Activated CD4-positive, CD25-positive, alpha-beta regulatory T cell treated with anti-CD3 and anti-CD28 coated beads, Interleukin-2, amount 50 U/mL, for 72 hours (primary cell): ENCODE measurements at places on chromosomes 12 and 14.

DNA sequence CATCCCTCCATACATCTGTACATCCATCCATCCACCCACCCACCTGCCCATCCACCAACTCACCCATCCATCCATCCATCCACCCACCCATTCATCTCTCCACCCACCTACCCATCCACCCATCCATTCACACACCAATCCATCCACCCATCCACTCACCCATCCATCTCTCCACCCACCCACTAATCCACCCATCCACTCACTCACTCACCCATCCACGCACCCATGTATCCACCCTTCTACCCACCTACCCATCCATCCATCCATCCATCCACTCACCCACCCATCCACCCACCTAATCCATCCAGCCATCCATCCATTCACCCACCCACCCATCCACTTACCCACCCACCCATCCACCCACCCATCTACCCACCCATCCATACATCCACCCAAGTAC, 16.2 kb downstream of the GALNT9 start:
- no peak for DNase-seq

- DNase-seq, result no peak
These were observed 22.6 kb upstream of the PKP2 start for GRCh38 chr12:32918890-32919801.

GRCh38 chr14:89992273-89992672, 36.5 kb downstream of the TDP1 start:
- no peak for DNase-seq

DNA sequence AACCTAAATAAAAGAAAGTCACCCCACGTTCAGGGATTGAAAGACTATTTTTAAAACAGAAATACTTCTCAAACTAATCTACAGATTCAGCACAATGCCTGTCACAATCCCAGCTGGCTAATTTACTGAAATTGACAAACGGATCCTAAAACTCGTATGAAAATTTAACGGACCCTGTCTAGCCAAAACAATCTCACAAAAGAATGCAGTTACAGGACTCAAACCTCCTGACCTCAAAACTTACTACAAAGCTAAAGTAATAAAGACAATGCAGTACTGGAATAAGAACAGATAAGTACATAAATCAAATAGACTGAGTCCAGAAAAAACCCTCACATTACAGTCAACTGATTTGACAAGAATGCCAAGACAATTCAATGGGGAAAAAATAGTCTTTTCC, 48.8 kb downstream of the IPO8 start:
- DNase-seq, result no peak

DNA sequence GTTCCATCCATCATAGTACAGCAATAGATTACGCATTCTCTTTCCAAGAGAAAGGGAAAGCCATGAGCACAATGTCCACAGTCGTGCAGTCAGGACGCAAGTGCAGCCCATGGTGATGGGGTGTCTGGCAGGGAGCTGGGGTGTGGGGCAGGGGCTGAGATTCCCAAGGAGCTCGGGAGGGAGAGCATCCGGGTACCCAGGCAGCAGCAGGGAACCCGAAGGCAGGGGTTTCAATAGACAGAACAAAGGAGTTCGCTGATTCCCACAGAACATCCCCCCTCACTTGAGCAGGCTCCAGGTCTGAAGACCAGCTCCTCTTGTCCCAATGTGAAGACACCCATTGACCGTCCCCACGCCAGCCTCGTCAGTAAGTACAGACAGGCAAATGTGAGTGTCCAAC, 13.5 kb downstream of the ANHX start:
- DNase-seq, result no peak

DNA sequence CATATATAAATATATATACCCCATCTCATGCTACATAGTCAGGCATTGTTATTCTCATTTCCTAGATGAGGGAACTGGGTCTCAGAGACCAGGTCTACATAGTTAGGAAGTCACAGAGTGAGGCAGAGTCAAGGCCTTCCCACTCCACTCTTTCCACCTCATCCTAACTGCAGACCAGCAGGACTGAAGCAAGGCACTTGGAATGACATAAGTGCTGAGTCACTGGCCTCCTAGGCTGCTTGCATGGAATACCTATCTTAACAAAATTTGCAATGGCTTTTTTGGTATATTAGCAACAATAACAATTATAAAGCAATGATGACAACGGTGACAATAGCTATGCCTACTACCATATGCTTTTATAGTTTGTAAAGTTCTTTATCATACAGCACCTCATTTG, 5.4 kb upstream of the ANO4 start:
- no peak for DNase-seq

DNA sequence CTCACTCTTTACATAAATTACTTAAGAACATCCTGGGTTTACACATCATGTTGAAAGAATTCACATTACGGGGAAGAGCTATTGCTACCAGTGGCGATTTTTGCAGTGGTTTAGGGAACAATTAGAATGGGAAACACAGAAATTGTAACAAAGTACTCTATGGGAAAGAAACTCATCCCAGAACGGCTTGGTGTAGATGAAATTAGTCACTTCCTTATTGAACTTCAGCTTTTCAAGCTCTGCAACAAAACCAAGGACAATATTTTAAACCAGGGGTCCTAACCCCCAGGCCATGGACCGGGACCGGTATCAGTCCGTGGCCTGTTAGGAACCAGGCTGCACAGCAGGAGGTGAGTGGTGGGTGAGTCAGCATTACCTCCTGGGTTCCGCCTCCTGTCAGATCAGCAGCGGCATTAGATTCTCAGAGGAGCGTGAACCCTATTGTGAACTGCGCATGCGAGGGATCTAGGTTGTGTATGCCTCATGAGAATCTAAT, 32.3 kb upstream of the FICD start:
- no peak for DNase-seq

DNA sequence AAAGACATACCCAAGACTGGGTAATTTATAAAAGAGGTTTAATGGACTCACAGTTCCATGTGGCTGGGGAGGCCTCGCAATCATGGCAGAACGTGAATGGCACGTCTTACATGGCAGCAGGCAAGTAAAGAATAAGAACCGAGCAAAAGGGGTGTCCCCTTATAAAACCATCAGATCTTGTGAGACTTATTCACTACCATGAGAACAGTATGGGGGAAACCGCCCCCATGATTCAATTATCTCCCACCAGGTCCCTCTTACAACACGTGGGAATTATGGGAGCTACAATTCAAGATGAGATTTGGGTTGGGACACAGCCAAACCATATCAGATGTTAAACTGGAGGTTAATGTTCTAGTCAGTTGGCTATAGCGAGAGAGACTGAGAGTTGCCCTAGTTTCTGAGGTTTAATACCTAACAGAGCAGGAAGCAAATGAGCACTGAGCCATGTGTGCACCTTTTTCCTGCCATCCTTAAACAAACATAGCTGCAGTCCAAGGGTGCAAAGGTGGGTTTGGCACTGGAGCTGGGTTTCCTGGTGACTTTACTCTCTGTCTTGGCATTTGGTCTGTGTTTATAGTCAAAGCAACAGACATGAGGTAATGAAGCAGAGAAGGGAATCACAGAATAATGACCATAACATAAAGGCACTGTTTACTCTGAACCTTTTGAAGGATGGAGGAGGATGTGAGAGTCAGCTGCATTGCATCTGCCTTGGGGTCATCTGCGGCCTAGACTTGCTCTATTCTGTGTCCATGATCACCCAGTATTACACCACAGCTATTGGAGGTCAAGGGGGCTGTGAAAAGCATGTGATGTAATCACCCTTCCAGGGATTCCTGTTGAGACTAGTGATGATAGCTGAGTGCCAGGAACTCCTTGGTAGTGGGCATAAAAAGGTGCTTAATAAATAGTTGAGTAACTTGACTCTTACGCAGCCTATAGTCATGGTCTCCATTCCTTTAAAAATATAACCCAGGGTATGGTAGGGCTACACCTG, 83.6 kb upstream of the USP44 start:
- no peak for DNase-seq

- DNase-seq, result no peak
These were observed 81.7 kb downstream of the CPNE8 start for GRCh38 chr12:38823738-38824137.

- peak; percentile 60 for DNase-seq
These were observed 512 bp downstream of the POU6F1 start for GRCh38 chr12:51217133-51217967.

DNA sequence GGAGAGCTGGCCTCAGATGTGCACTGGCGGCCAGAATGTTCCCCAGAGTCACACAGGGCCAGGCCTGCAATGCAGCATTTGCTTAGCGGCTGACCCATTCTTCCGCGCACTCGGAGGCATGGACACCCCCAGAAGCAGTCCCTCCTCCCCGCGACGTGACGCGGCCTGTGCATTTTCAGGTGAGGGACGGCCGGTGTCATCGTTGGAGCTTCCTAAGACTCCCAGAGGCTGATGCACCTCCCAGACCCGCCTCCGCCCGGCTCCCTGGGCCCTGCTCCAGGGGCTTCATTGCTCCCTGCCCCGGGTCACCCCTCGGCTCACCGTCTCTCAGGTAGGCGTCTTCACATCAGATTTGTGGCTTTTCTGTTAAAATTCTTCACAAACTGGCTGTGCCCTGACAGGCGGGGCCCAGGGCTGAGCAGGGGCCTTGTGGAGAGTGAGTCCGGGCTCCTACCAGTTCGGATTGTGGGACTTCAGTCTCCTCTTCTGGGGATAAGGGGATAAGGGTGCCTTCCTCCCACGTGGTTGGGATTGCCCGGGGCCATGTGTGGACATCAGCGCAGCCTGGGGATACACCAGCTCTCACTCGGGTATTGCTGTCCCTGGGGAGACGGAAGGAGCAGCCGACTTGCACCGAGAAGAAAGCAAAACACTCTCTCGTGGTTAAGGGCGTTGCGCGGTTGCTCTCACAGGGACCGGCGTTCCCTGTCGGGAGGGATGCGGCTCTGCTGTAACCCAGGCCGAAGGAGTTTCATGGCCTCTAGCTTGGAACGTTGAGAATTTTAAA, 249.1 kb downstream of the ADGRD1 start:
- no peak for DNase-seq

- no peak for DNase-seq
These were observed 112.9 kb downstream of the TBX5 start for GRCh38 chr12:114293073-114293472.

GRCh38 chr14:56056031-56056430, 62.2 kb upstream of the PELI2 start:
- DNase-seq, result no peak

- no peak for DNase-seq
These were observed 7.3 kb downstream of the ERBB3 start for GRCh38 chr12:56087220-56087619.

GRCh38 chr14:104530646-104531045, 48.9 kb upstream of the C14orf180 start:
- DNase-seq, result no peak

GRCh38 chr12:25623816-25624215, 70.7 kb upstream of the LMNTD1 start:
- no peak for DNase-seq

DNA sequence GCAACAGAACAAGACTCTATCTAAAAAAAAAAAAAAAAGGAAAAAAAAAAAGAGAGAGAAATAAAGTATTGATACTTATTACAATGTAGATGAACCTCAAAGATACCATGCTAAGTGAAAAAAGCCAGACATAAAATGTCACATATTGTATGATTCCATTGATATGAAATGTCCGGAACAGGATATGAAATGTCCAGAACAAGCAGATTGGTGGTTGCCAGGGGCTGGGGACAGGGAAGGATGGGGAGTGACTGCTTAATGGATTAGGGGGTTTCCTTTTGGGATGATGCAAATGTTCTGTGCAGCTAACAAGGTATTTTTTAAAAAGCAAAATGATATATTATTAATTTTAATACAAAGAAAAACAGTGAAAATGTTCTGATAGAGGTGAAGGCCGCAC, 5.0 kb downstream of the HVCN1 start:
- DNase-seq, result no peak

DNA sequence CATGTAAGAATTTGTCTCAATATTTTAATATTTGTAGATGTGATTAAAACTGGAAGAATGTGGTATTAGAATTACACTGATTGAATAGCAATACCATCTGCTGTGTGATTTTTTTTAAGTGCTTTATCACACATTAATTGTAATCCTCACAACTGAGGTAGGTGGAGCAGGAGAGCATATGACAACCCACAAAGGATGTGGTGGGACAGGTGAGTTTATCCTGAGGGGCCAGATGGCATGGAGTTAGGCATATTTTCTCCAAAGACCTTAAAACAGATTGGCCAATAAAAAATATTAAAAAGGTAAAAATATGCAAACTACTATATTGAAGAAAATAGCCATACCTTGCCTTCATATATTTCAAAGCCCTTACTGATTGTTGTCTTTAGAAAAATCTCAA, 7.8 kb downstream of the LRRC10 start:
- DNase-seq, result no peak

GRCh38 chr14:38074754-38075153, 132.9 kb upstream of the SSTR1 start:
- DNase-seq, result no peak

DNA sequence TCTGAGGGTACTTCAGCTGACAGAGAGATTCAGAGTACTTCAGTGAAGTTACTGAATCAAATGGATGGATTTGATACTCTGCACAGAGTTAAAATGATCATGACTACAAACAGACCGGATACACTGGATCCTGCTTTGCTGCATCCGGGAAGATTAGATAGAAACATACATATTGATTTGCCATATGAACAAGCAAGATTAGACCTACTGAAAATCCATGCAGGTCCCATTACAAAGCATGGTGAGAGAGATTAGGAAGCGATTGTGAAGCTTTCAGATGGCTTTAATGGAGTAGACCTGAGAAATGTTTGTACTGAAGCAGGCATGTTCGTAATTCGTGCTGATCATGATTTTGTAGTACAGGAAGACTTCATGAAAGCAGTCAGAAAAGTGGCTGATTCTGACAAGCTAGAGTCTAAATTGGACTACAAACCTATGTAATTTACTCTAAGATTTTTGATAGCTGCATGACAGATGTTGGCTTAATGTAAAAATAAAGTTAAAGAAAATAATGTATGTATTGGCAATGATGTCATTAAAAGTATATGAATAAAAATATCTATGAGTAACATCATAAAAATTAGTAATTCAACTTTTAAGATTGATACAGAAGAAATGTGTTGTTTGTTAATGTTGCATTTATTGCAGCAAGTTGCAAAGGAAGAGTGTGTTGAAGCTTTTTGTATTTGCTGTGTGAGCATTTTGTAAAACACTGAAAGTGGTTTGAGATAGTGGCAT, 136.1 kb upstream of the RAP1B start:
- DNase-seq, result no peak

- DNase-seq, result no peak
These were observed 751.3 kb downstream of the SLC6A15 start for GRCh38 chr12:84161296-84161695.

DNA sequence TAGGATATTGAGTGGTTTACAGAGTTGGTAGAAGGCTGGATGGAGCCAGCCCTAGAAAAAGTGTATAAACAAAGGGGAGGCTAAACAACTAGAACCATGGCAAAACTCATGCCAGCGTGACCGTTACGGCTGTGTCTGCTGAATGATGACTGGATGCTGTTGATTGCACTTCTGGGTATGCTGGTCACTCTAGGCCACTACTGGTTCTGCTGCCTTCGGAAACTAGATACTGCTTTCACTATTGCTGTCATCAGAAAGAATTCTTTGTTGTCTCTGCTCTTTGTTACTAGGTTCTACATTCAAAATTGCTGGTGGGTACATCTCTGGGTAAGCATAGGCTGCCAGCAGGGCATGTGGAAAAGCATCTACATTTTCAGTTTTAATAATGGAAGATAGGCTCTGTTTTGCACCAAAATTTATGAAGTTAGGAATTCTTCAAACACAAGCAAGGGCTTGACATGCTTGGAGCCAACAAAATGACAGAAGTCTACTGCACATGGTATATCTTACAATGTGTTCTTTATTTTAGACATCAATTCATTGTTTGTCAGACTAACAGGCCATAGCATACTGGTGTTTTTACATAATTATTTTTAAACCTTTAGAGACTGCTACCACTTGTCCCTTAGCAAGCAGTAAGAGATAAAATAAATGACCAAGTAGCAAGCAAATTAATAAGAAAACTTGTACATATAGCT, 15.4 kb downstream of the MON2 start:
- DNase-seq, result no peak
